ENCODE measurements at places on chromosomes 5 and 9.

DNA sequence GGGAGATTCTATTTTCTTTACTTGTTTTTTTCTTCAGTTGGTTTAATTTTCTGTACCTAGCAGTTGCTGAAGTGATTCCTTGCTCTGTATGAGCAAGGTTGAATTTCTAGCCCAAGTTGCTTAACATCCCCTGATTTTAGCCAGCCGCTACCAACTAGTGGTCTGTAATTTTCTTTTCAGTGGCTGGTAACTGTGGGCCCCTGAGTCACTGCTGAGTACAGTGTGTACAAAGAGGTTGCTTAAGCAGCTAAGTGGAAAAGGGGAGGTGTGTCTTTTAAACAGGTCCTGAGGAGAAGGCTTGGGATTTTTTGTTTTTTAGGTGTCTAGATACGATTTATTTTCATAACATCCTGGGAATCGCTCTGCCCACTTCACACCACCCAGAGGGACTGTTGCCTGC lies 254.7 kb downstream of the NR3C1 start:
- DNase-seq = no peak

GRCh38 chr9:81687521-81688261 lies 1.7 kb downstream of the TLE1 start:
- DNase-seq = peak; percentile 41

- DNase-seq = peak; percentile 66
Observed at GRCh38 chr9:123335193-123335985, 20.6 kb upstream of the CRB2 start.

DNA sequence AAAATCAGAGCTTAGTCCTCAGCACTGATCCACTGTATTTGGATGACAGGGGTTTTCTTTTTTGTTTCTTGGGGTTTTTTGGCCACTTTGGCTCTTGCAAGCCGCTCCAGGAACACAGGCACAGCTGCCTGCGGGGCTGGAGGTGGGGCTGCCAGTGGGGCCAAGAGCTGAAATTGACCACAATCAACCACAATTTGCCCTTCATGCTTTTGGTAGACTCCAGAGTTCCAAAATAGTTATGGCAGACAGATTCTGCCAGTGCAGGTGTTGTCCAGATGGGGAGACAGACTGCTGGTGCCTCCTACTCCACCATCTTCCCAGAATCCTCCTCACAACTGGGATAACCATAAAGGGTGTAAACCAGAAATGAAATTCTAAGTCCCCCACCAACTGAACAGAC lies 36.5 kb downstream of the PLEKHG4B start:
- no peak for DNase-seq

GRCh38 chr5:120927950-120928530 lies 463.9 kb downstream of the PRR16 start:
- DNase-seq = no peak

GRCh38 chr5:120604884-120605283 lies 140.8 kb downstream of the PRR16 start:
- no peak for DNase-seq

DNA sequence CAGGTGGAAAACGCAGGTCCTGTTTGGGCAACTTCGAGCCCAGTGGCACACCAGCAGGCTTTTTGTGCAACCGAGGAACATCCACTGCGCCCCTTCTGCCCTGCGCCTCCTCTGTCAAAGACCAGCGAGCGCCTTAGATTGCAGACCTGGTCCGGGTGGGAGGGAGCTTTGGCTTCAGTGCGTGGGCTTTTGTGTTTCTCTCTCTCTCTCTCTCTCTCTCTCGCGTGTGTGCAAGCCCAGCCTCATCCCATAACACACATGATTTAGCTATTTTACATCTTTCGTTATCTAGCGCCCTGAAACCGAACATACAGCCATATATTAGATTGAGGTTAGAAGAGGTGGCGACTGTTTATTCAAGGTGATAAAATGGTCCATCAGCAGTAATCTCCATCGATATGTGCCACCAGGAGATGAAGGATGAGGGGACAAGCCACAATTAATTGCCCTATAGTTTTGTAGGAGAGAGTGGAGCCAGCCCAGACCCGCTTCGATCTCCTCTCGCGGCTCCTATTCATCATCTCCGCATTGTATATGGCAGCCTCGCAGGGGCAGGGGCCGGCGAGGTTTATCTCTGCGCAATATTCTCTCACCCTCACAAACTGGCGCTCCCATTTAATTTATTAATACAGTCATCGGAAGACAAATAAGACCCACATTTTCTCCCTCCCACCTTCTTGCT lies 5.3 kb downstream of the PRDM6 start:
- no peak for DNase-seq

DNA sequence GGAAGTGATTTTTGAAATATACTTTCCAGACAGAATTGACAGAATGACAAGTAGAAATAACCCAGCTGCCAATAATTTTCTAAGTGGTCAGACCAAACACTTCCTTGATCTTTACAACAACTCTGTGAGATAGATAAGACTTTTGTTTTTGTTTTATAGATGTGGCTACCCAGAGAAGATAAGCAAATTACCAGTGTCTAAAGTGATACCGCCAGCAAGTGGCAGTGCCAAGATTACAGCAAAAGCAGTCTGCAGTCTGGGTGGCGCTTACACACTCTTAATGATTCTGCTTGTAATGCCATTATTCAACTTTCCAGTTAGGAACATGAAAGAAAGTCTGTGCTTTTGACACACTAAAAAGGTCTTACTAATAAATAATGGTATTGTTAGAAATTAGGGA lies 92.1 kb downstream of the HCN1 start:
- DNase-seq = no peak

DNA sequence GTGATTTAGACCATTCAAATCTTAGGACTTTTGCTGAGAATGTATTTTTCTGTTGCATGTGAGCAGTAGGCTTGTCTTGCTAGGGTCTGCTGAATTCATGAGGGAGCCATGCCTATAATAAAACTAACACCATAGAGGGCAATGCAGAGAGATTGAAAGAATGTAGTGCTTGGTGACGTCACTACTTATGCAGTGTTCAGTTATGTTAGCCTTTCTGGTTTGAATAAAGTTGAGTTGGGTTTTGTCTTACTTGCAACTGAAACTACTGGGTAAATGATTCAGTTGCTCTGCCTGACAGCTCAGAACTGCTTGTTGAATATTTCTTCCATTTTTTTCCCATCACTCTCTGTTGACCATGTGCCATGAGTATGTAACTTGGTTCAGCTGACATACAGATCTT lies 114.1 kb downstream of the PAM start:
- DNase-seq = no peak

GRCh38 chr9:16003785-16004184 lies 450.9 kb downstream of the CCDC171 start:
- DNase-seq = no peak

DNA sequence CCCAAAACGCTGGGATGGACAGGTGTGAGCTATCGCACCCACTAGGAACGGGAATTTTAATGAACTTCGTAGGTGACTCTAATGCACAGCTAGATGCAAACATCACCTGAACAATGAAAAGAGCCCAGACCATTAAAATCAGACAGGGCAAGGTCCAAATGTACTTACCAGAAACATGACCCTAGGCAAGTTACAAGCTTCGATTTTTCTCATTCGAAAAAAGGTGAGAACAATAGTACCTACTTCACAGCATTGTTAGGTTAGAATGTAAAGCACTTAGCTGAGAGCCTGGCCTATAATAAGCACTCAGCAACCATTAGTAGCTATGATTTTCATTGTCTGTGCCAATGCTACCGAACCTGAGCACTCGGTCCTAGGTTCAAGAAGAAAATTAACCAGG lies 5.8 kb upstream of the KLHL3 start:
- no peak for DNase-seq

DNA sequence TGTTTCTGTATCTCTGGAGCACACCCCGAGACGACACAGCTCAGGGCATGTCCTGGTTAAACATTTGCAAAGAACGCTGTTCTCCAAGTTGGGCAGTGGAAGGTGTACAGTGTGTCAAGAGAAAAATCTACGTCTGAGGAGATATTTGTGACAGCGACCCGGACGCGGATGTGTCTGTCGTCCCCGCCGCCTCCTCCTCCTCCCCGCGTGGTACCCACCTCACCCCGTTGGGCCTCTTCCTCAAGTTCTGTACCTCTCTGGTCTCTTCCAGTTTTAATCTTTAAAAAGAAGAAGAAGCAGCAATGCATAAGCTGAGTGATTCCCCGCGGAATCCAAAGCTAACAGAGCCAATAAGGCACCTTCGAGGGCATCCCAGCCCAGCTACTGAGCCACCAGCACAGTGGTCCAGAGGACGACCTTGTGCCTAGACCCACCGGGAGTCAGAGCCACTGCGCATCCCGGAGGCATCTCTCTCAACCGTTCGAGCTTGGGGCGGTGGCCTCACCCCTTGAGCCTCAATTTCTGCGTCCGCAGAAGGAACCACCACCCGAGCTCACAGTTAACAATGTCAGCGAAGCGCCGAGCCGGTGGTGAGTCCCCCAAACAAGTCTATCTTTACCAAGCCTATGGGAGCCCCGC lies 467 bp downstream of the C9orf78 start:
- no peak for DNase-seq

GRCh38 chr9:110440172-110440571 lies 102.5 kb upstream of the TXNDC8 start:
- no peak for DNase-seq

- no peak for DNase-seq
Observed at GRCh38 chr5:5483880-5484598, 61.6 kb downstream of the ICE1 start.

DNA sequence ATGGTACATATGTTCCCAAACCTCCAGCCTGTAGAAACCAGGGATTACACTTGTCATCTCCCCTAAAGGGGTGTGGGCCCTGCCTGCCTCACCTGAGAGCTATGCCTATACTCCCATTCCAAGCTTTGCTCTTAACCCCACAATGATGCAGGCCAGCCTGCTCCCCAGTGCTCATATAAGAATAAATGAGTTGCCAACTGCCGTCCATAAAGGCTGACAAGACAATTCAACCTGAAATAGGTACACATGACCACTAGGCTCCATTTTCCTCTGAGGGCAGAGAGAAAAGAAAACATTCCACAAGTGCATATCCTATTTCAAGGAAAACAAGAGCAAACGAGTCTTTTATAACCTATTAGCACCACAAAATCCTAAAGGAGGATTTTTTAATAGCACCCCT lies 28.4 kb downstream of the SKP1 start:
- DNase-seq = peak; percentile 39

DNA sequence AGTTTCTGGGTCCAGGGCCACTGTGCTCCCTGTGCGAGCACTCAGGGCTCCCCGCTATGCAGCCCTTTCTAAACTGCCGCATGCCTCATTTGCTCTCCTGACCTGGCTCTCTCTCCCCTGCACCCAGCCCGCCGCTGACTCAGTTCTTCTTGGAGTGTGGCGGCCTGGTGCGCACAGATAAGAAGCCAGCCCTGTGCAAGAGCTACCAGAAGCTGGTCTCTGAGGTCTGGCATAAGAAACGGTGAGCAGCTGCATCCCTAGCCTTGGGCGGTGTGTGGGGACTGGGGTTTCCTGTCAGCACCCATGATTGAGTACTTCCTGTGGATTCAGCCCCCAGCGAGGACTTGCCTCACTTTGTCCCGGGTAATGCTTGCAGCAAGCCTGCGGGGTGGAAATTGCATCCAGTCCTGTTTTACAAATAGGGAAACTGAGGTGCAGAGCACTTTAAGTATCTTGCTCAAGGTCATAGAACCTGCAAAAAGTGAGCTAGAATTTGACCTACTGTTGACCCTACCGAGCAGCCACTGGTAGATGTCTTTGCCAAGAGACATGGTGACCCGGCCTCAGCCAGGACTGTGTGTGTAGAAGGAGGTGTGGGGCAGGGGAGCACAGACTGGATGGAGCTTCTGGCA lies 27.9 kb downstream of the USP20 start:
- DNase-seq = no peak

- no peak for DNase-seq
Observed at GRCh38 chr5:96468956-96469355, 35.9 kb upstream of the PCSK1 start.

DNA sequence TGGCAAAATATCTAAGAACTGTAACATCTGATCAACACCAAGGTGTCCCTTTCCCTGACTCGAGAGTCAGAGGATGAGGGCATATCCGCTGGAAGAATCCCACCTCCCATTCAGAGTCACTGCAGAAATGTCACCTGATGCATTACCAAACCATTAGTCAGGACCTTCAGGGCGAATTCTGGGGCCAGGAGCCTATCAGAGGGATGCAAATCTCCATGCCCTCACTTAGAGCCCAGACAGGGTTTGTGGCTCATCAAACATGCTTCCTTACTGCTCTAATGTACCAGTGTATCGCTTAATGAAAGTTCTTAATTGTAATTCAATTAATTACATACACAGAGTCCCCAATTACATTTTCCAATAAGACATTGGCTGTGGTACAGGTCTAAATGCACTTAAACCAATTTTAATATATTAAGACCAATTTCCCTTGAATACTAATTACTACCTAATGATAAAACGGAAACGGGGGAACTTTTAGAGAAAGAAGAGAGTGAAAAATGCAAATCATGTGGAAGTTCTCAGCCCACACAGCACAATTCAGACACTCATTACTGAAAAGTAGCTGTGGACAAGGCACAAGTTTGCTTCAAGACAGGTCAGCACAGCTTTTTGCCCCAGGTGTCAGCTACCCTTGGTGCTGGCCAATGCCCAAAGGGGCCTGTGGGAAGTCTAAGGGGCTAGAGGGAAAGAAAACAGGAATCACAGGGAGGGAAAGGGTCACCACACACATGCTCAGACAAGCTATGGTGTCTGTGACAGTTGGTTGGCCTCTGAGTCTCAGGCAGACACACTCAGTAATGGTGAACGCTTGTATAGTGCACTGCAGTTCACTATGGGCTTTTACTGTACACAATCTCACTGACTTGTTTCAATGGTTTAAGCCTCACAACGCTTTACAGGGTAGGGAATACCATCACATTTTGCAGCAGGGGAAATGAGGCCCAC lies 211.6 kb downstream of the MAPKAP1 start:
- no peak for DNase-seq

DNA sequence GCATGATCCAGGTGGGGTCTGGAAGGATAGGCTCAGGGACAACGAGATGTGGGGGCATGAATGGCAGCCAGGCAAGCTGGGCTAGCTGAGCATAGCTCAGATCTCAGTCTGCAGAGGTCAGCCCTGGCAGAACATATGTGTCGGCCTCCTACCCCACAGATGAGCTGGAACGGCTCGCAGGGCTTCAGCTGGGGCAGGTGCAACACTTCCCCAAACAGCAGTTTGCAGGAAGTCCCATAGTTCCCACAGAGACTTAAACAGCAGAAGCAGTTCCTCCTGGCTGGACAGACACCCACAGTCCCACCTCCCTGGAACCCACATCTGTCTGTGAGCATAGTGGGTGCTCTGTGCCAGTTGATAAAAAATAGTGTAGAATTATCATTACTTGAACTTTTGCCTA lies 404.6 kb downstream of the GADD45G start:
- no peak for DNase-seq
